A172 (cell line): ENCODE measurements at places on chromosomes 16 and 17. TPM values are rescaled to one million over a fixed set of nuclear protein-coding genes. Genes with fewer than 3 reads are reported as not detected.
A peak's percentile ranks its signal among the peaks of the same experiment; 100 is the strongest.

Gene RNF112
- total RNA-seq, result not detected in 2 replicates

Gene CSF3
- not detected in 2 replicates for total RNA-seq

DNA sequence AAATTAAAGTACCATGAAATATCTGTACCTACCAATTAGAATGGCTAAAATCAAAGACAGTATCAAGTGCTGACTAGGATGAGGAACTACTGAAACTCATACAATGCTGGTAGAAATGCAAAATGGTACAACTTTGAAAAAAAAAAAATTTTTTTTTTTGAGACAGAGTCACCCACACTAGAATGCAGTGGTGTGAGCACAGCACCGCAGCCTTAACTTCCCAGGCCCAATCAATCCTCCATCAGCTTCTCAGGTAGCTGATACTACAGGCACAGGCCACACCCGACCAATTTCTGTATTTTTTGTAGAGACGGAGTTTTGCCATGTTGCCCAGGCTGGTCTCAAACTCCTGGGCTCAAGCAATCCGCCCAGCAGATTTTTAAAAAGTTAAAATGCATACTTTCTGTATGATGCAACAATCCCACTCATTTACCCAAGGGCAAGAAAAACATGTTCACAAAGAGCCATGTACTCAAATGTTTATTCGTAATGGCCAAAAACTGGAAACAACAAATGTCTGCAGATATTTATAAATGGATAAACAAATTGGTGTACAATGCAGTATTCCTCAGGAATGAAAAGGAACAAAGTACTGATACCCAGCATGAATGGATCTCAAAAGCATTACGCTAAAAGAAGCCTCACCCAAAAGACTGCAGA, 8.7 kb downstream of the SMURF2 start:
- no peak for DNase-seq

GRCh38 chr16:526181-527014, 1.1 kb upstream of the CAPN15 start:
- DNase-seq, result peak; percentile 16

DNA sequence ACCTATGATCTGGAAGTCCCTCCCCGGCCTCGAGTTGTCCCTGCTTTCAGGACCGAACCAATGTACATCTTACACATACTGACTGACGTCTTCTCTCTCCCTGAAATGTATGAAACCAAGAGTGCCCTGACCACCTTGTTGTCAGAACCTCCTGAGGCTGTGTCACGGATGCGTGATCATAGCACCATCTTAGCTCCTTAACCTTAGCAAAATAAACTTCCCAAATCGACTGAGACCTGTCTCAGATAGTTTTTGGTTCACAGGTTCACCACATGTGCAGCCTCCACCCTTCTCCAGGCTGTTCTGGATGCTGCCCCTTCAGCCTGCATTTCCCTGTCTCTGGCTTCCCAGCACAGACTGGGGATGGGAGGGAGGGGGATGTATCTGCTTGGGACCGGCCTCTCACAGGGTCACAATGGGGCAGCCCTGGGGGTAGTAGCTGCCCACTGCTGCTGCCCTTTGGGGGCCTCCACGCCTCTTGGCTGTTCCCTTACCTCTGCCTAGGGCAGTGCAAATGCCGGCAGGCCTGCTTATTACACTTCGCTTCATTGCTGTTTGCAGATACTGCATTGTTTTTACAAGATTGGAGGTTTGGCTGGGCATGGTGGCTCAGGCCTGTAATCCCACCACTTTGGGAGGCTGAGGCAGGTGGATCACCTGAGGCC, 69.8 kb downstream of the NT5M start:
- no peak for DNase-seq

DNA sequence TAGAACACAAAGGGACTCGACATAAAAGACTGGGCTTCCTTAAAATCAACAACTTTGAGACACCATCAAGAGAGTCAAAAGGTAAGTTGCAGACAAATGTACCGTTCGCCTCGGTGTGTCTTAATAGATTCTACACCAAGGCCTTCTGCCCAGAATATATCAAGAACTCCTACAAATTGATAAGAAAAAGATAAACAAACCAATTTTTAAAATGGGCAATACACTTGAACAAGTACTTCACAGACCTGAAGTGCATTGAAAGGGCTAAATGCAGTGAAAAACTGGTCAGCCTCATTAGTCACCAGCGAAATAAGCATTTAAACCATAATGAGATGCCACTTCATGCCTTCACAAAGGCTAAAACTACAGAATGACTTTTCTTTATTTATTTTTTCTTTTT, 20.4 kb upstream of the BAHCC1 start:
- DNase-seq, result no peak

DNA sequence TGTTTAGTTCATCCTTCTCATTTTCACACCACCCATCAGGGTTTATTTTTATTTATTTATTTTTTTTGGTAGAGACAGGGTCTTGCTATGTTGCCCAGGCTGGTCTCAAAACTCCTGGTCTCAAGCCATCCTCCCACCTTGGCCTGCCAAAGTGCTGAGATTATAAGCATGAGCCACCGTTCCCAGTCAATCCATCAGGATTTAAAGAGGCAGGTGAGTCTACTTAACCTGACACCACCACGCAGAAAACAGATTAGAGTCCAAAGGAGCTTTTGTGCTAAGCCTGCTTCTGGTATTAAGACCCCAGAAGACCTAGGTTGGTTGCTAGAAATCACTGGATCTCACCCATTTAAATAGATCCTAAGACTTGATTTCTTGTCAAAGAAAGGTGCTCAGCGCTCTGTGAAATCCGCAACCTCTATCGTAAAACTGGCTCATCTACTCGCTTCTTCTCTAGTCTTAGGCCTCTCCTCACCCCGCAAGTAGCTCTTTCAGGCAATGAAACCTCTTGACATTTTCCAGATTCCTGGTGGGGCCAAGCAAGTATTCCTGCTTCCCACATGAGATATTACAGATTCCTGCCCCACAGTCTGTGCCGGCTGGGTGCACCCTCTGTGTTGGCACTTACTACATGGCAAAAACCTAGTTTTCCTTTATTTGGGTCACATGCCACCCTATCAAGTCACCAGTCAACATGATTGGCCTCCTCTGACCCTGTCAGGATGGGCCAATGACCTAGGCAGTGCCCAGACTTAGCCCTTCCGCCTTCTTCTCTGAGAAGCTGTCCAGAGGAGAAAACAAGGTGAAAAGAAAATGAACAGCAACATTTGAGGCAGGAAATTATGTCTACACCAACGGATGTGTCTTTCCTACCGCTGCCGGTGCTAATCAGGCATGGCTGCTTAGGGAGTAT, 9.0 kb downstream of the PITPNA start:
- no peak for DNase-seq

DNA sequence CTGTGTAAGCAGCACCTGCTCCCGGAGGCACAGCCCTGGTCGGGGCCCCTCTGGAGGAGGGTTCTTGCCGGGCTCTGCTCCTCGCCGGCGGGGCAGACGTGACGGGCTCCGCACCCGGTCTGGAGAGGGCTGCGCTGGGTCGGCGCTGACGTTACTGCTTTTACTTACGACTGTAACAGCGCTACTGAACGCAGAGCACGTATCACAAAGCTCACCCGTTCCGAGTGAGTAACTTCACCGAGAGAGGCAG, 1.3 kb upstream of the RAB40C start:
- peak; percentile 62 for DNase-seq

Gene SUZ12
- total RNA-seq, result 47.5 and 52.4 TPM in 2 replicates

- no peak for DNase-seq
Measured at GRCh38 chr17:17800504-17801021, 36.2 kb downstream of the SREBF1 start.

- peak; percentile 49 for DNase-seq
Measured at GRCh38 chr16:80274576-80275191, 266.1 kb upstream of the DYNLRB2 start.

- DNase-seq, result no peak
Measured at GRCh38 chr17:60094754-60095153, 16.0 kb upstream of the HEATR6 start.

Gene NT5C3B
- 101 TPM in 2 replicates for total RNA-seq

GRCh38 chr16:22632606-22633005, 121.9 kb downstream of the NPIPB5 start:
- no peak for DNase-seq

GRCh38 chr17:36592316-36592715, 637 bp downstream of the DHRS11 start:
- DNase-seq, result peak; percentile 32

- DNase-seq, result no peak
Measured at GRCh38 chr17:38716368-38717005, 11.4 kb downstream of the MLLT6 start.

Gene MYH13
- total RNA-seq, result not detected in 2 replicates

Gene PHKB
- total RNA-seq, result 59.6 and 62.2 TPM in 2 replicates

DNA sequence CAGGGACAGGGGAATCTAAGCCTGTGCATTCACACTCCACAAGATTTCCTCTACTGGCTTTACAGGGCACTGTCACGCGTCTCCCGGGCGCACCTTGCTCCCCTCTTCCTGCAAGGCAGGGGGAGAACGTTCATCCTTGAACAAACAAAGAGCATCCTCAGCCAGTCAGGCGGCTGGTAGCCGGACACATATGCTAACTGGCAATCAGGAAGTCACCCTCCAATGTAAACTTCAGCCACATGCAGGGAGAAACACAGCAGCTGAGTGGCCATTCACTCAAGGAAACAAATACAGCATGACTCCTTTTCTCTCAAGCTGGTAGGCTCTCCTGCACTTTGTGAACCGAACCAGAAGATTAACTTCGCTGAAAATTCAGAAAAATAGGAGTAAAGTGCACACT, 10.8 kb upstream of the HSBP1 start:
- no peak for DNase-seq

Gene SSTR5
- not detected in 2 replicates for total RNA-seq

DNA sequence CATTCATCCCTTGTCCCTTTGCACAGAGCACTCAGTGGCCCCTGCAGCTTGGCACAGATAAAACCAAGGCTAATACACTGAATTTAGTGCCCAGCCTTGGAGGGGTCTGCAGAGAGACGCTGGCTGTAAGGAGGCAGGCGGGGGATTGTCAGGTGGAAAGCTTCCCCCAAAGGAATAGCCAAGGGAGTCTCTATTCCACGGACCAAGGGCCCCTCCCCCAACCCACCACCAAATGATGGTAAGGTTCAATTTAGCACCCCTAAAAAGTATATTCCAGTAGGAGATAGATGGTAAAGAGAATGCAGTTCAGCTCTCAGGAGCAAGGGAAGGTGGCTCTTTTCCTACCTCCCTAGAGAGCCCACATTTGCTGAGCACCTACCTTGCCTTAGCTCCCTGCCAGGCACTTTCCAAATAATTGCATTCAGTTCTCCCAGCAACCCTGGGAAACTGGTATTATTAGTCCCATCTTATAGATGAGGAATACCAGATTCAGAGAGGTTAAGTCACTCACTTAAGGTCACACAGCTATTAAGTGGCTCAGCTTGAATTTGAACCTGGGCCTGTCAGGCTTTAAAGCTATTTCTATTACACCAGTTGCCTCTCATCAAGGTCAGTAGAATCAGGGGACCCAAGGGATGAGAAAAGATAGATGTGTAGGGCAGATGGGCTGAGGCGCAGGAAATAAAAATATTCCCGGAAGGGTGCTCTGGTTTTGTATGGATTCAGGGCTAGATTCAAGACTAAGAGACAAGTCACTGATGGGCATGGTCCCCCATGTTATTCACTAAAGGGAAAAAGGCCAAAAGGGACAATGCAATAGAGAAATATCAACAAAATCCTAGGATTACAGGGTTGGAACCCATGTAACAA, 20.0 kb upstream of the ZFHX3 start:
- DNase-seq, result no peak

Gene CLEC3A
- not detected in 2 replicates for total RNA-seq

GRCh38 chr16:66594739-66595138, 9.8 kb upstream of the CMTM3 start:
- no peak for DNase-seq

DNA sequence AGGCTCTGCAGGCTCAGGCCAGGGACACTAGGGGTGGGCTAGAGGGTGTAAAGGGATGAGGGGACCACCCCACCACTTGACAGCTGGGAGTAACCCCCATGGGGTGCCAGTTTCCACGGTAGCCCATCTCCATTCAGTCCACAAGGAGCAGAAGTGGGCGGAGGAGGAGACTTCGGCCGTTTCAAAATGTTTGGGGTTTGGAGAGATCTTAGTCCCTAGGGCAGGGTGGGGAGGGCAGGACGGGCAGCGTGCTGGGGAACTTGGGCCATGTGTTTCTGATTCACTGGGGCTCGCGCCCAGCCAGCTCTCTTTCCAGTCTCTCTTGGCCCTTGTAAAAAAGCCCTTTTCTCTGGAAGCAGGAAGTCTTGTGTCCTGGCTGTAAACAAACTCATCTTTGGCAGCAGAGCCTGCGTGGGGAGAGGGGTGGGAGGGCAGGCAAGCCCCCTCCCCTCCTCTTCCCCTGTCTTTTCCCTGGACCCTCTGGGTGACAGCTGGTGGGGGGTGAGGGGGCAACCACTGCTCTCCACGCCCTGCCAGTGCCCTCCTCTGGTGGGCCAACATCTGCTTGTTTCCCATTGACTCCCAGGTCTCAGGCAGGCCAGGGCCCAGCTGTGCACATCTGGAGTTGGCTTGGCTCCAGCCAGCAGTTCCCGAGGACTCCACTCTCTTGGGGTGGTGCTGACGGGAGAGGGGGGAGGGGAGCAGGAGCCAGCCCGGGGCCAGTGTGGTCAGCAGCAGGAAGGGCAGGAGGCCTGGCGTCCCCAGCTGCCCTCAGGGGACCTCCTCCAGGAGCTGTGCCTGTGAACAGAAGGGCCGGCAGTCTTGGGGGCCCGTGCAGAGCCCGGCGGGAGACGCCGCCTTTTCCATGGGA, 8.1 kb downstream of the CYGB start:
- peak; percentile 53 for DNase-seq

DNA sequence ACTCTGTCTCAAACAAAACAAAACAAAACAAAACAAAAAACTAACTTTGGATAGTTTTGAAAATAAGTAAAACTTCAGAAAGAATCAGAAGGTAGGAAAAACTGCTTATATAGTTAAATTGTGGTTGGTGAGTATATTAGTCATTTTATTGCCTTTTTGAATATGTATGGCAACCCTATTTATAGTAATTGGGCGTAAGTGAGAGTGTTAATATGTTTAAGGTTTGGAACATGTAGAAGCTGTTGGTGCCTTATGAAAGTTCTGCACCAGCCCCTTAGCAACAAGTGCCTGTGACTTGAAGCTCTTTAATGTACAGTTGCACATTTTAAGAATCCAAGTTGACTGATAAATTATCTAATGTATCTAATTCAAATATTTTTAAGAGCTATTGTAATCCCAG, 47.4 kb upstream of the ABCC11 start:
- no peak for DNase-seq

Gene CDRT4
- 0.96 TPM in 1 of 2 replicates, not detected in the other for total RNA-seq
